Stimulated activated CD4-positive, alpha-beta T cell treated with anti-CD3 and anti-CD28 coated beads, TNF-alpha, amount 100 ng/mL, for 24 hours (primary cell): ENCODE measurements at places on chromosomes 5 and 9.

GRCh38 chr9:34087370-34087769 lies 38.7 kb upstream of the UBAP2 start:
- no peak for DNase-seq

GRCh38 chr5:51567636-51568035 lies 184.4 kb downstream of the ISL1 start:
- DNase-seq: no peak

DNA sequence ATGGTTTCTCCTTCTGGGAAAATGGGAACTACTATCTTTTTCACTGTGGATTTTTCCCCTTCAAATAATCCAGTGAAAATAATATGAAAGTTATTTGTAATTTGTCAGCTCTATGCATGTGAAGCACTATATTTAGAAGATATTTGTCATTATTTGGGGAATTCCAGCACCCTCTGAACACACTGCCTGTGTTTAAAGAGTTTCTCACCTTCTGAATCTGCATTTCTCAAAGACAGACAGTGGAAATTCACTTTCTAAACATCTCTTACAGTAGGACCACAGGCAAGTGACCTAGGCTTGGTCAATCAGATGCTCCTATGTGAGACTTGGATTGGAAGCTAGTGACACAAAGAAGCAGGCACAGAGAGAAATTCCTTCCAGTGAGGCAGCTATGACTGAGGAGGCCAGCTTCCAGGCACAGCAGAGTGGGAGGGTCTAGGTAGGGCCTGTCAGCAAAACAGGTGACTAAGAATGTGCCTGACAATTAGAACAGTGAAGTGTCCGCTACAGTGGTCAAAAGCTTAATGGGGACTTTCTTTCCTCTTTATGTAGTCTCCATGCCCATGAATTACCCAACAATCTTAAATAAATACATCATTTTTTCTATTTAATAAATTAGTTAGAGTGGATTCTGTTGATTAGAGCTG lies 167.2 kb downstream of the HMHB1 start:
- DNase-seq: no peak

GRCh38 chr9:120386390-120387131 lies 193.4 kb downstream of the CDK5RAP2 start:
- no peak for DNase-seq

DNA sequence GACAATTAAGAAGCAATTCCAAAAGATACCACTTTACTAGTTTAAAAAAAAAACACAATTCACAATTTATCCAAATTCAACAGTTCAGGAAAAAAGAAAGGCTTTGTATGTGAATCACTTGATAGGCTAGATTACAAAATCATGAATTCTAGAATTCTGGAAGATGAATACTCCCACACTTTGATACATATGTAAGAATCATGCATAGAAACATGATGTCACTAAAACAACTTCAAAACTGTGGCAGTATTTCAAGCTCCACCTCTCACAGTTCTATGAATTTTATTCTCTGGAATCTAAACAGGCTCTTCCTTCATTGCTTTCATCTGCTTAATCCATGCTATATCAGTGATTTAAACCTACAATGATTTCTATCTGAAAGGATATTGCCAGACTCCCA lies 51.0 kb downstream of the GNAQ start:
- no peak for DNase-seq

DNA sequence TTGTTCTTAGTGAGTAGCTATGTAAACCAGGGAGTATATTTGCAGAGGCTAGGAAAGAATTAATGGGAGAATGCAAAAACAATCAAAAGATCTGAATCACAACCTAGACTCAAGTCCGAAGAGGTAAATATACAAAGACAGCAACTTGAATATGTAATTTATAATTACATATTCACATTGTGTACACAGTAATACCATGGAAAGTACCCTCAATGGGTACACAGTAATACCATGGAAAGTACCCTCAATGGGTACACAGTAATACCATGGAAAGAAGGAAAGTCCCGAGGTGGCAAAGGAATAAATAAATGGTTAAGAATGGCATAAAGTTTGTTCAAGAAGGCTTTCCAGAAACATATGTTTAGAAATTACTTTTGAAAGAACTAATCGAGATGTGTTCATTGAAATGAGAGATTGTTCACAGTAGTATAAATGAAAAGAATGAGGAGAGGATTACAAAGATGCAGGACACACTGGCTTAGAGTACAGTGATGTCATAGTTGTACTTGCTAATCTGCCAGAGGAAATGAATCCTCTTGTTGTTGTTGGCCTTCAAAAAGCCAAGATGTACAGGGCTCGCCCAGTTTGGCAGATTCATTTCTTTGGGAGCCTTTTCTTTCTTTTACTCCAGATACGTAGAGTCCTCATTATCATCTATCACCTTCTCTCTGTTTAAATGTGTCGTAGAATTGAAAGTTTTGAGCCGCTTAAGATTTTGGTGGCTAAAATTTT lies 116.0 kb downstream of the UNC13B start:
- no peak for DNase-seq

DNA sequence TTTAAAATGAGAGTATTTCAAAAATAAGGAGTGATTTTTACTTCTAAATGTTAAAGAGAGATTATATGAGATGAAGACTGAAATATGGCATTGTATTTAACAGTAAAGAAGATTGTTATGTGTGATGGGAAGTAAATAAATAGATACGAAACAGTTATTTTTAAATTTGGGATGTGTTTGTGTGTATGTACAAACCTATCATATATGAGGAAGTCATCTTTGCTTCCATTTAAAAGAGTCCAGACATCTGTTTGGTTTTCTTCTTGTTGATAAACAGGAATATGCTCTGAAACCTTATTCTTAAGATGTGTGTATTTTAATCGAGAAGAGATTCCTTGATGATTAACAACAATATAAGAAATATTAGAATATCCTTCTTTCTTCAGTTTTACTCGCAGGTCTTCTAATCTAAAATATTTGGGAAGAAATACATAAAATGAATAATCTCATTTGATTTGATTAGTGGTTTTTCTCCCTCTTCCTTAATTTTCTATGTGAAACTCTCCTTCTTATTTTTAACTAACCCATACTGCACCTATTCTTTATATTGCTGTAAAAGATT lies 4.9 kb downstream of the SELENOP start:
- no peak for DNase-seq

DNA sequence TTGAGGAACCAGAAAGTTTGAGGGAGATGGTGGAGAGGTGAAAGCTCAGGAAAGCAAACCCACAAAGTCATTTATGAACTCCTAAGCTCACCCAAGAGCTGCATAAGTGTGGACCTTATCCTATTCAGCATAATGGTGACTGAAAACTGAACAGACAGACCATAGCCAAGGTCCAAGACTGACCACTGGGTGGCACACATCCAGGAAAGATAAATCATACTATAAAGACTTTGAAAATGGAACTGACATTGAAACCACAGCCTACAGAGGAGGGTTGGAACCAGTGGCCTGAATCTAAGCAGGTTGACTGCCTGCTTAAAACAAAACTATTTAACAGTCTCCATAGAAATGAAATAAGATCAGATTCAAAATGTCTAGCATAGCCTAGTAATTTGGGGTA lies 121.0 kb upstream of the RGS7BP start:
- no peak for DNase-seq
